ENCODE measurements at places on chromosomes 7 and 10.

- DNase-seq = no peak
Observed at GRCh38 chr10:60388116-60388625, 1.5 kb downstream of the ANK3 start.

DNA sequence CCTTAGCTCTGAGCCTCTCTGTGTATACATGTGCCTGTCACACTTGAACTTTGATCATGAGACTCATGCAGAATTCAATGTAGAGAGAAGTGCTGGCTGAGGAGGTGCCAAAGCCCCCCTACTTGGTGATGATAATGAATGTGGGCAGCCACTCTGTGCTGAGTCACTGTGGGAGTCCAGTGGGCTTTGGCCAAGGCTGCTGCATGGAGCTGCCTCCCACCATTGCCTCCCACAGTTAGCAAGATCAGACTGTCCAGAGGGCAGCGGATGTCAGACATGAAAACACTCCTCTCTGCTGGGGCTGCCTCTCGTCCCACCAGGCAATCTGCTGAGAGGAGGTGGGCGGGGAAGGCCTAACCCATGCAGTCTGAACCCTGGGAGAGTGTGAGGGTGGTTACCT lies 180.3 kb downstream of the SH2D4B start:
- no peak for DNase-seq

GRCh38 chr7:40673285-40673684 lies 538.5 kb downstream of the SUGCT start:
- DNase-seq = no peak

DNA sequence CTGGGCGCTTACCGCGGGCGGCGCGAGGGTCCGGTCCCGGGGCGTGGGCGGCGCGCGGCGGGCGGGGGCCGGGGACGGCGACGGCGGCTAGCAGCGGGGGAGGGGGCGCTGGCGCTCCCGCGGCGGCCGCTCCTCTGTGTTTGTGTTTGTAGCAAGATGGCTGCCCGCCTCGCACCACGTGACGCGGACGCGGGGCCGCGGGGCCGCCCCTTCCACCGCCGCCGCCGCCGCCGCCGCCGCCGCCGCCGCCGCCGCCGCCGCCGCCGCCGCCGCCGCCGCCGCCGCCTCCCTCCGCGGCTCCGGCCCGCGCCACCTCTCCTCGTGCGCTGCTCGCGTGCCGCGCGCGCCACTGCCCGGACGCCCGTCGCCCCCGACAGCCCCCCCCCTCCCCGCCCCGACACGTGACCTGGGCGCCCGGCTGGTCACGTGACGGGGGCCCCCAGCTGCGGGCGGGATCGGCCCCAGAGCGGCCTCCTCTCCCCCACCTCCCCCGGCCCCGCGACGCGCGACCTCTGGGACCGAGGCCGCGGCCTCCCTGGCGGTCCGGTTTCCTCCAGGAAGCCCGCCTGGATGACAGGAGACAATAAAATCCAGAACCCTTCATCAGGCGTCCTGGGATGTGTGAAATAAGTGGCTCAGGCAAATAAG lies at the start of gene GIGYF1:
TSS of gene GIGYF1 (minus strand) at position 153 of the 648 bp plus-strand sequence. CDS start 6,012 bp downstream, outside the sequence.
- peak; percentile 98 for DNase-seq

All from HuH-7.5 (cell line).